ENCODE measurements at places on chromosomes 2 and 18. TPM values are rescaled to one million over a fixed set of nuclear protein-coding genes. Genes with fewer than 3 reads are reported as not detected.

C2orf80 gene
- not detected for total RNA-seq

SPC25 gene
- total RNA-seq: 38.4 TPM

KIF5C gene
- total RNA-seq: 13.5 TPM

TTL gene
- 30.2 TPM for total RNA-seq

IL18R1 gene
- total RNA-seq: 22.4 TPM

MTX2 gene
- 28.6 TPM for total RNA-seq

UGT1A4 gene
- total RNA-seq: not detected

DNA sequence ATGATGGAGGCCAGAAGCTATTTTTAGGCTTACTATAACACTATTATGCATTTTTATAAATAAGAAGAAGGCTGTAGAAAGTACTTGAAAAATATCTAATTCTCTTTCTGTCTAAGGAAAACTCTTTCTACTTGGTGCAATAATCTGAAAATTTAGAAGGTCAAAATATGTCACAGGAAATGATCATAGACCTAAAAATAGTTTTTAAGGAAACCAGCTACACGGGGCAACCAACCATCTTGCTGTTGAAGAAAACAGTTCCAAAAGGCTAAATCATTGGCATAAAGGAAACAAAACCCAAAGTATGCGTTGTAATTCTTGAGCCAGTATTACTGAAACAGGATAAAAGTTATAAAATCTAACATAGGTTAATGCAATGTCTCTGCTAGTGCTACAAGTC lies 40.2 kb downstream of the SOCS6 start:
- H3K36me3 ChIP-seq: peaks cover 4% of the 10 kb centered on the region
- H3K4me1 ChIP-seq: peaks cover 2% of the 10 kb centered on the region
- H3K27ac ChIP-seq: no peak overlapping the region
- DNase-seq: no peak

DNA sequence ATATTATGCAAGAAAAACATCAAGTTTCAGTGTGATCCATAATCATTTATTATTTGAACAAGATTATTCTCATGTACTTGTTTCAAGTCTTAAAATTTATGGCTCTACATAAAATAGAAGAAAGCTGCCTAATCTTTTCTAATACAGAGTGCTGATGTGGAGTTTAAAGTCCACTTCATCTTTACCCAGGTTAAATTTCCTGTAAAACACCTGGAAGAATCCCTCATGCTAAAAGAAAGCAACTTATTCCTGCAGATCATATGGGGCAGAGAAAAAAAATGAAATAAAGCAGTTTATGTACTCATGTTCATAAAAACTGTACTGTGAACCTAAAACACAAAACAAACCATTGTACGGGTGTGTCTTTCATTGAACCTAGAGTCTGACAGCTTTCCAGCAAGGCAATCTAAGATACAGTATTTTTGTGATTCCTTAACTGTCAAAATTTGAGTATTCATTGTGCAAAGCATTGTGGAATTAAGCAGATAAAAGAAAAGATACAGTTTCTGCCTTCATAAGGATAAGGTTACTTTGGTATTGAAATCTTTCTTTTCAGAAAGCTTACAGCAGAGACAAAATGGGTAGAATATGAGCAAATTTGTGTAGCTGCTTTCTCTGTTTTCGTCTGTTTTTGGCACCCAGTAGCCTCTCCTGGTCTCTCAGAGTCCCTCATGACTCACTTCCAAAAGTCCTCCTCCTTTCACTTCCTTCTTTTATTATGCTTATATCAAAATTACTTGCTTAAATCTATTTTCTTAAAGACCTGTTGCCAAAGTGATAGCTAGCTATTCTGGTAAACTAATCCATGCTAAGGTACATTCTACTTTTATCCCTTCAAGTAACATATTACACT lies 26.9 kb upstream of the GLS start:
- no peak overlapping the region for H3K4me3 ChIP-seq
- H3K27me3 ChIP-seq: no peaks in the 10 kb centered on the region
- no peaks in the 10 kb centered on the region for H3K36me3 ChIP-seq
- no peak for DNase-seq

DNA sequence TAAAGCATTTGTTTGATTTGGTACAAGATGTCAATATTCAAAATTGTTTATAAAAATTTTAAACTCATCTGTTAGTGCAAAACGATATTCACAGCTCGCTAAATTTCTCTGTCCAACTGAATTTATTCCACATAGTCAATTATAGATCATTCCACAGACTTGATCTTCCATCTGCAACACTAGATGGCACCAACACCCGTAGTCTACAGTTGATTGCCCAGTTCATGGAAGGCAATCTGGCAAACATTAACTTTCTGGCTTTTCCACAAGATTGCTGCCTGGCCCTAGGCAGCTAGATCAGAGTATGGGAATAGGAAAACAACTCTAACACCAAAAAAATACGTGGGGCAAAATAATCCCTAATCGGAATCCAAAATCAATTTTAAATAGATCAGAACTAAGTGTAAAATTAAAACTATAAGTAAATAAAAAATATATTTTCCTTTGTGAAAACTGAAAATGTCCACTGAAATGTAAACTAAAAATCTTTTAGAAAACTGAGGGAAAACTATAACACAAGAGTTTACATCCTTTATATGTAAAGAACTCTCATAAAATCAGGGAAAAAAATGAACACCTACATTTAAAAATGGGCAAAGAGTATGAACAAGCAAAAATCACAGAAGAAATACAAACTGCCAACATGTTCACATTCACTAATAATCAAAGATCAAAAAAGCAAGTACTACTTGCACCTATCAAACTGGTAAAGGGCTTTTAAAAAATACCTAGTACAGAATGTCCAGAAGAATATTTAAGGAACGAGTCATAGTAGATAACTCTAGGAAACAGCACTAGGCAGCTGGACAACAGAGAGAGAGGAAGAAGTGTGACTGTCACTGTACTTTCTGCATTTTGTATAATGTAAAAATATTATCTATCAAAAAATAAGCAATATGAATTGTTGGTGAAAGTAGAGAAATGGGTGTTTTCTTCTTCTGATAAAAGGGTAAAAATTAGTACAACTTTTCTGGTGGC lies 35.0 kb downstream of the RTN4 start:
- no peak overlapping the region for H3K27ac ChIP-seq
- no peak overlapping the region for H3K4me3 ChIP-seq
- peak; percentile 54 for DNase-seq
- peaks cover 34% of the 10 kb centered on the region for H3K4me1 ChIP-seq
- H3K36me3 ChIP-seq: peaks cover 12% of the 10 kb centered on the region
- no peaks in the 10 kb centered on the region for H3K27me3 ChIP-seq

GRCh38 chr2:23609254-23609653 lies 224.3 kb downstream of the KLHL29 start:
- H3K4me1 ChIP-seq: peaks cover 6% of the 10 kb centered on the region
- H3K36me3 ChIP-seq: no peaks in the 10 kb centered on the region
- H3K4me3 ChIP-seq: no peak overlapping the region
- no peak overlapping the region for H3K27ac ChIP-seq

DNA sequence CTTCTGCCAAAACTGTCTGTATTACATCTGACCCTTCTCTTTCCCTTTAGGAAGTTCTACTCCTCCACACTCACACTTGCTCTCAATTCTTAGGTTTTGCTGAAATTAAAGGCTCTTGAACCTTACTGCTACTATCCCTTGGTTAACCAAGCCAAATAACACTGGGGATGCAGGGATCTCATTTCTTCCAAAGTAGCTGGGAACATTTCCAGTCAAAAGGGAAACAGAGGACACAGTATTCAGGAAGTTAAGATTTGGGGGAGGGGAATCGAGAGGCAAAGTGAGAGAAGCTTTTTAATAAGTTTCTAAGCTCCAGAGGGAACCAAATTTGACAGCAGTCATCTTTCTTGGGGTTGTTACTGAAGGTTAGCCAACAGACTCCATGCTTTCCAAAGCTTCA lies 6.2 kb downstream of the SEPTIN2 start:
- peak overlapping the region; percentile 29 for H3K27ac ChIP-seq
- H3K4me3 ChIP-seq: no peak overlapping the region
- no peaks in the 10 kb centered on the region for H3K27me3 ChIP-seq
- H3K4me1 ChIP-seq: peaks cover 67% of the 10 kb centered on the region
- H3K36me3 ChIP-seq: peaks cover 58% of the 10 kb centered on the region
- DNase-seq: no peak

DNA sequence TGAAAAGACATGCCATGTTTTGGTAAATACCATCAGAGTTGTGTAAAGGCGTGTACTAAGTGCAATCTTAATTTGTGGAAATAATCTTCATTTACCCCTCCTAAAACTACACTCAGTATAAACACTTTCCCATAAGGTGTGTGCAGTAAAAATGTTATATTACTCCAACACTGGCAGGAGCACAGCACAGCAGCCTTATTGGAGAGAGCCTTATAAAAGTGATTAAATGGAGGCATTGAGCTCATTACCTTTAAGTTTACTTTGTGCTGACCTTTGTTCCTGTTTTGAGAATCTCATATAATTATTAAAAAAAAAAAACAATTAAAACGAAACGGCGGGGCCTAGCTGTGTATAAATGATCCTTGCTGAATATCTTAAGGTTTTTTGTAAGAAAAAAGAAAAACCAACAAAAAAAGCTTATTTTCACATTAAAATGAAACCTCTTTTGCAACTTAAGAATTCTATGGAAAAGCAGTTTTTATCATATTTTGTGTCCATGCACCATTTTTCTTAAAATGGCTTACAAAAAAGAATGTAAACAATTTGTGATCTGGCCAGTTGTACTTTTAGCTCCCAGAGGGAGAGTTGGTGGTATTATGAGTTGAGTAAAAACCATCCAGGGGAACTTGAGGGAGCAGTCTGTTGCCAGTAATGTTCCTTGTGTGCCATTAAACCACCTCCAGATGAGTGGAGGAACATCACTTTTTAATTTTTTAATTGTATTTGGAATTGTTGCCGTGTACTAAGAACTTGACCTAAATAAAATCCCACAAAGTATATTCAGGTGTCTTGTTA lies 103.4 kb downstream of the ABI2 start:
- no peak overlapping the region for H3K4me3 ChIP-seq
- no peak overlapping the region for H3K27ac ChIP-seq
- peaks cover 7% of the 10 kb centered on the region for H3K36me3 ChIP-seq
- H3K4me1 ChIP-seq: no peaks in the 10 kb centered on the region
- no peaks in the 10 kb centered on the region for H3K27me3 ChIP-seq
- no peak for DNase-seq

DNA sequence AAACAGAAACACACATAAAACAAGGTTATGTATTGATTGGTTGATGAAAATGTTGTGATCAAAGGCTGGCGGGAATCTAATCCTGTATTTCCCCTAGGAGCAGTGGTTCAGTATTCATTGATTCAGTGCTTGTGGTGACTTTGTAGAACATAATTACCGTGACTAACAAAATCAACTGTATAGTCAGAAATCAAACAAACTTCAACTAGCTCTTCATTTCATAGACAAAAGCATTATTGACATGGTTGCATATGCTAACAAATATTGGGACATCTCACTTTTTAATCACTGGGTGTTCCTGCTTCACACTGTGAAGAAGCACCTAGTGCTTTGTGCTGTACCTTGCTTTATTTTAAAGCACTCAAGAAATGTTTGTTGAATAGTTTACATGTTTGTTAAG lies 41.4 kb downstream of the USP14 start:
- no peak overlapping the region for H3K27ac ChIP-seq
- DNase-seq: no peak
- peaks cover 2% of the 10 kb centered on the region for H3K4me1 ChIP-seq
- H3K4me3 ChIP-seq: no peak overlapping the region

- H3K4me1 ChIP-seq: peaks cover 29% of the 10 kb centered on the region
- H3K27ac ChIP-seq: no peak overlapping the region
- peaks cover 32% of the 10 kb centered on the region for H3K36me3 ChIP-seq
- peaks cover 5% of the 10 kb centered on the region for H3K27me3 ChIP-seq
Observed at GRCh38 chr18:24429188-24429587, 2.7 kb downstream of the IMPACT start.

DNA sequence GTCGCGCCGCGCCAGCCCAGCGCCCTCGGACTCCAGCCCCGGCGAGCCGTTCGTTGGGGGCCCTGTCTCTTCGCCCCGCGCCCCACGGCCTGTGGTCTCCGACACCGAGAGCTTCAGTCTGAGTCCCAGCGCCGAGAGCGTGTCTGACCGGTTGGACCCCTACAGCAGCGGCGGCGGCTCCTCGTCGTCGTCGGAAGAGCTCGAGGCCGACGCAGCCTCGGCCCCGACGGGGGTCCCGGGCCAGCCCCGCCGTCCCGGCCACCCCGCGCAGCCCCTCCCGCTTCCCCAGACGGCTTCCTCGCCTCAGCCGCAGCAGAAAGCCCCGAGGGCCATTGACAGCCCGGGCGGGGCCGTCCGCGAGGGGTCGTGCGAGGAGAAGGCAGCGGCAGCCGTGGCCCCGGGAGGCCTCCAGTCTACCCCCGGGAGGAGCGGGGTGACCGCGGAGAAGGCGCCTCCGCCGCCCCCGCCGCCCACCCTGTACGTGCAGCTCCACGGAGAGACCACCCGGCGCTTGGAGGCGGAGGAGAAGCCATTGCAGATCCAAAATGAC lies 1.4 kb downstream of the PHLPP1 start:
- H3K4me1 ChIP-seq: peaks cover 40% of the 10 kb centered on the region
- peak; percentile 62 for DNase-seq
- H3K27me3 ChIP-seq: peaks cover 2% of the 10 kb centered on the region
- H3K36me3 ChIP-seq: no peaks in the 10 kb centered on the region
- H3K4me3 ChIP-seq: peak overlapping the region; percentile 71

DNA sequence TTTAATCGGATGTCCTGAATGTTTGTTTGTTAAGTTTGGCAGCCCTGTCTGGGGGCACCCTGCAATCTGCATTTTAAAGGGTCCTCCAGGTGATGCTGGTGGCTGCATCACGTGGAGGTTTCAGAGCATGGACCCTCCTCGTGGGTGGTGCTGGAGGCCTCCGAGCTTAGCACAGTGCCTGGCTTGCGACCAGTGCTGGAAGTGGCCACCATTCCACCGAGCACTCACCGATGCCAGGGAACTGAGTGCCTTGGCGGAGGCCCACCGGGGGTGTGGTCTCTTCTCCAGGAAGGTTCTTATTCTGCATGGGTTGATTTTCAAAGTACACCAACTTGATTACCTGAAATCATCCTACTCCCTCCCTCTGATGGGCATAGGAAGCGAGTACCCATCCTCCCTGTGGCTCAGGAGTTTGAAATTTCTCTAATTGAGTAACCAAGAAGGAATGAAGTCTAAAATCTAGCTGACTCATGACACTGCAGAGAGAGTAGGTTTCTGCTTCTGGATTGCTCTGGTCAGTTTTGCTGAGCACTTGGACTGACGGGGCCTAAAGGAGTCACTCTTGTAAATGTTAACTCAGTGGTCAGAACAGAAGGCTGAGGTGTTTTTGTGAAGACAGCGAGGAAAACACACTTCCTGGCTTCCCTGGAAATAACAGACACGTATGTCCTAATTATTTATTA lies 58.1 kb upstream of the SLC66A3 start:
- no peaks in the 10 kb centered on the region for H3K4me1 ChIP-seq
- peaks cover 6% of the 10 kb centered on the region for H3K27me3 ChIP-seq
- H3K4me3 ChIP-seq: no peak overlapping the region
- H3K27ac ChIP-seq: no peak overlapping the region
- no peak for DNase-seq
- no peaks in the 10 kb centered on the region for H3K36me3 ChIP-seq

DNA sequence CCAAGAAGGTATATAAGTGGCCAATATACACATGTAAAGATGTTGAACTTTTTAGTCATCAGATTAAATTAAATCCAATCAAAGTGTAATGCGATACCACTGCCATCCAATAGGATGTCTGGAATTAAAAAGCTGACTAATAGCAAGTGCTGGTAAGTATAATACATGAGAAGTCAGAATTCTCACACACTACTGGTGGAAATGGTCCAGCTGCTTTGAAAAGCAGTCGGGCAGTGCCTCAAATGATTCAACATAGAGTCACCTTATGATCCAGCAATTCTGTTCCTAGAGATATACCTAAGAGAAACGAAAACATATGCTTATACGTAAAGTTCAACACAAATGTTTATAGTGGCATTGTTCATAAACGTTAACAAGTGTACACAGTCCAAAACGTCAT lies 124.1 kb upstream of the MYT1L start:
- DNase-seq: no peak
- peaks cover 2% of the 10 kb centered on the region for H3K27me3 ChIP-seq
- H3K27ac ChIP-seq: no peak overlapping the region
- no peaks in the 10 kb centered on the region for H3K4me1 ChIP-seq
- no peaks in the 10 kb centered on the region for H3K36me3 ChIP-seq
